ENCODE measurements at places on chromosomes 2 and 18. TPM values are rescaled to one million over a fixed set of nuclear protein-coding genes. Genes with fewer than 3 reads are reported as not detected.

DNA sequence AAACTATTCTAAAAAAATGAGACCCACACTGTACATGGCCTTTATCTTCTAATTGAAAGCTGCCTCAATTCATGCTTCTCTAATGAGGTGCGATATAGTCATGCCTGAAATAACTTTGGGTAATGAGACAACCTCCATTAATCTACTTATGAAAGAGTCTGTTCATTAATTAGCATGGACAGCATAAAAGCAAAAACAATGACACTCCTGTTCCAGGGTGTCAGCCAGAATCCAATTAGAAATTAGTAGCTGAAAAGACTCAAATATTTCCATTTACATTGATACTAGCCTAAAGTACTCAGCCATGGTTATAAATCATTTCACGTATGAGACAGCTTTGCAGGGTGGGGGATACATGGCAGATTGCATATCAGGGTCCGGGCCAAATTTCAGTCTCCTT lies 288.7 kb downstream of the AKAIN1 start:
- DNase-seq, result no peak

- peak; percentile 67 for DNase-seq
Observed at GRCh38 chr2:237486819-237487448, at the start of gene MLPH. Gene MLPH, plus strand, starts transcription at chr2:237487251. Its CDS starts 6,176 bp downstream, at chr2:237493427.

GRCh38 chr2:15260196-15260595 lies 300.9 kb downstream of the NBAS start:
- no peak for DNase-seq

DNA sequence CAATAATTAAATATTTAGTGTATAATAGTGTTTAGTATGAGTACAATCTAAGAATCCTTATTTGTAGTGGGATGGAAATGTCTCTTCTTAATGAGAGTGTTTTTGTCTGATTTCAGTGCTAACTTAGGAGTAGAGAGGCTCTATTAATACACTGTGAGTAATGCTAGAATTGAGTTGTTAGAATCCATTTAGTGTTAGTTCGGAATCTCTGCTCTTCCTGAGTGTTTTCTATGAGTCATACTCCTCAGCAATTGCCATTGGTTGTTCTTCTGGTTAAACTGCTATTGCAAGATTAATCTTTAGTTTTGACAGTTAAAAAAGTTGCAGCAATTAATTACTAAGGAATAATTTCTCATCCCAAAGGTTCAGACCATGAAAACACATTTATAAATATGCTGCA lies 828.6 kb upstream of the POU3F3 start:
- DNase-seq, result no peak

DNA sequence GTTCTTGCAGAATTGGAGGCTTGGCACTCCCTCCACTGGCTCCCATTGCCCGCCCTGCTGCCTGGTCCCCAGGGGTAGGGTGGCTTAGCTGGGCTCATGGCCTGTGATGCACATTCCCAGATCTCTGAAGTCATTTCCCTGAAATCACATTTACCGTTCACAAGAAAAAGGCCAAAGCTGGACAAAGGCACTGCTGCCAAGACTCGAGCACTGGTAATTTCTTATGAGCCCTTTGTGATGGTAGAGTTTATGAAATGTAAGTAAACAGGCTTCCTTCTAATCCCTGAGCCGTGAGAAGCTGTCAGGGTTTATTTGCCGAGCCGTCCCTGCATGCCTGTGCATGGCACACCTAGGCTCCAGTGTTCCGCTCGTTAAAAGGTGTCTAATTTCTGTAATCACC lies 247.2 kb upstream of the EPAS1 start:
- no peak for DNase-seq

C2orf80 gene
- not detected for total RNA-seq

DNA sequence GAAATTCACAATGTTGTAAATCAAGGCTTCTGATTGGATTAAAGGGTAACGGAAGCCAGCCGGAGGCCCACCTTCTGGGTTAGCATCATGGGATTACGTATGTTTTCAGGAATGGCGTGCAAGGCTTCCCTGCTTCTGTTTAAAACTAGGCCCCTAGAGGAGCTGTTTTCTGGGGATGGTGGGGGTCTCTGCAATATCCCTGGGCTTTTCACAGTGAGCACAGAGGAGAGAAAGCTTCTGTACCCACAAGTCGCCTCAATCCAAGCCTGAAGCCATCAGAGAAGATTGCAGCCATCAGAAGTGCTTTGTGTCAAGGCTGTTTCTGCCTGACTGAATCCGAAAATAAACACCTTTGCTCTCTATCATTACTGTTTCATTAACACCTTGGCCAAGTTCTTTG lies 226.9 kb upstream of the SMIM21 start:
- DNase-seq, result no peak

RTP5 gene
- not detected for total RNA-seq

SEPTIN10 gene
- 63.1 TPM for total RNA-seq

GRCh38 chr2:238939074-238939473 lies 91.2 kb downstream of the TWIST2 start:
- DNase-seq, result no peak

GRCh38 chr2:163213661-163214081 lies 375.1 kb upstream of the KCNH7 start:
- no peak for DNase-seq

DNA sequence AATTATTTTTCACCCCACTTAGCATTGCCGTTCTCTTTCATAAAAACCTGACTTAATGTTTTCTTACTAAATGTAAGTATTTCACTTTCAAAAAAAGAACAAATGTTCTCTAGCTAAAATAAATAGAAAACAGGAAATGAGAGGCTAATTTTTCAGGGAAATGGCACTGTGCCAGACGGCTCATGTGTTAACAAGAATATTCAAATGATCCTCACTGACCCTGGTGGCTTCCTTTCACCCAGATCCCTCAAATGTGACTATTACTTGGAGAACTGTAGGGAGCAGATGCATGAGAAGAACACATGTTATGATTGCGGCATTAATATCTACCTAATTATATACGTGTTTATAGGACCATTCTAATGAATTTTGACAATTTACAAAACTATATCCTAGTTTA lies 827.7 kb downstream of the SOCS6 start:
- DNase-seq, result no peak

- no peak for DNase-seq
Observed at GRCh38 chr2:73238976-73239375, 4.9 kb downstream of the CCT7 start.

GRCh38 chr2:217563565-217563964 lies 439.2 kb downstream of the TNS1 start:
- DNase-seq, result no peak

GRCh38 chr2:132589111-132589830 lies 80.7 kb downstream of the LYPD1 start:
- DNase-seq, result no peak

DNA sequence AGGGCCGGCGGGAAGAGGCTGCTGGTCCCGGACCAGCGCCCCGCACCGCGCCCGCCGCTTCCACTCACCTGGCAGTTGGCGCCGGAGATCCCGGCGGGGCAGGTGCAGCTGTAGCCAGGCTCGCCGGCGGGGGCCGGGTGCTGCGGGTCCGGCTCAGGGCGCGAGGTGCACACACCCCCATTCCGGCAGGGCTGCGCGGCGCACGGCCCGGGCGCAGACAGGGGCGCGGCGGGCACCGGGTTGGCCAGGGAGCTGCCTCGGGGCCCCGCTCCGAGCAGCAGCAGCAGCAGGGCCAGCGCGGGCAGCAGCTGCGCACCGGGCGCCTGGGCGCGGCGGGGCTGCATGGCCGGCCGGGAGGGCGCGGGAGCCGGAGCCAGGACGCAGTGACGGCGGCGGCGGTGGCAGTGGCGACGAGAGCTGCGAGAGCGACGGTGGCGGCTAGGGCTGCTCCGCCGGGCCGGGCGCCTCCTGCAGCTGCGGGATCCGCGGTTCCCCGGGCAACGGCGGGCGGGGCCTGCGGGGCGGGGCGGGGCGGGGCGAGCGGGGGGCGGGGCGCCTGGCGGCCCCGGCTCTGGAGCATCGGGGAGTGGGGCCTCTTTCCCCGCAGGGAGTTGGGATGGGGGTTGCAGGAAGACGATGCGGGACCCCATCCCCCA lies at the start of gene DNER:
Gene DNER (minus strand): TSS at position 476 of the 656 bp plus-strand sequence. CDS start 132 bp downstream, at position 344.
- no peak for DNase-seq

ADAM23 gene
- total RNA-seq, result 2.4 TPM

GRCh38 chr2:47422016-47422415 lies 19.1 kb downstream of the MSH2 start:
- no peak for DNase-seq

TMEM182 gene
- 4.9 TPM for total RNA-seq

Measured in mucosa of gallbladder (tissue), 1 donor.